AG10803 (cell line): ENCODE measurements at places on chromosomes 1 and 21.
A peak's percentile ranks its signal among the peaks of the same experiment; 100 is the strongest.

- DNase-seq: no peak
Observed at GRCh38 chr1:222749927-222750326, 12.9 kb downstream of the FAM177B start.

- no peak for DNase-seq
Observed at GRCh38 chr1:38819040-38819439, 40.5 kb downstream of the RRAGC start.

DNA sequence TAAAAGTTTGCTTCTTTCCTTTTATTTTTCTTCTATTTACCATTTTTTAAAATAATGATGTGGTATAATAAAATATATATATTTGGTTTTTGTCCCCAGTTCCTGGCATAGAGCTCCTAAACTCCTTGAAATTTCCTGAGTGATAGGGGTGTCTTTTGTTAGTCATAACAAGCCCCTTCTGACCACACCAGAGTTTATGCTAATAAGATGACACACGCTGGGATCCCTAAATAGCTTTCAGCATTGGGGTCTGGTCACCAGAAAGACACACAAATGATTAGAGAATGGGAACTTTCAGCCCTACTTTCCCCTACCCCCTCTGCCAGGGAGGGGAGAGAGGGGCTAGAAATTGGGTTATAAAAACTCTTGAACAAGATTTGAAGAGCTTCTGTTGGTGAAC is 56.2 kb downstream of the COL24A1 start:
- no peak for DNase-seq

GRCh38 chr1:78687914-78688313 is 38.3 kb downstream of the IFI44 start:
- peak; percentile 29 for DNase-seq

- DNase-seq: no peak
Observed at GRCh38 chr21:45578811-45579381, 36.7 kb upstream of the SLC19A1 start.

- DNase-seq: peak; percentile 43
Observed at GRCh38 chr1:149888999-149889289, 10.4 kb upstream of the BOLA1 start.

- peak; percentile 78 for DNase-seq
Observed at GRCh38 chr1:171817511-171818265, 23.6 kb upstream of the DNM3 start.

DNA sequence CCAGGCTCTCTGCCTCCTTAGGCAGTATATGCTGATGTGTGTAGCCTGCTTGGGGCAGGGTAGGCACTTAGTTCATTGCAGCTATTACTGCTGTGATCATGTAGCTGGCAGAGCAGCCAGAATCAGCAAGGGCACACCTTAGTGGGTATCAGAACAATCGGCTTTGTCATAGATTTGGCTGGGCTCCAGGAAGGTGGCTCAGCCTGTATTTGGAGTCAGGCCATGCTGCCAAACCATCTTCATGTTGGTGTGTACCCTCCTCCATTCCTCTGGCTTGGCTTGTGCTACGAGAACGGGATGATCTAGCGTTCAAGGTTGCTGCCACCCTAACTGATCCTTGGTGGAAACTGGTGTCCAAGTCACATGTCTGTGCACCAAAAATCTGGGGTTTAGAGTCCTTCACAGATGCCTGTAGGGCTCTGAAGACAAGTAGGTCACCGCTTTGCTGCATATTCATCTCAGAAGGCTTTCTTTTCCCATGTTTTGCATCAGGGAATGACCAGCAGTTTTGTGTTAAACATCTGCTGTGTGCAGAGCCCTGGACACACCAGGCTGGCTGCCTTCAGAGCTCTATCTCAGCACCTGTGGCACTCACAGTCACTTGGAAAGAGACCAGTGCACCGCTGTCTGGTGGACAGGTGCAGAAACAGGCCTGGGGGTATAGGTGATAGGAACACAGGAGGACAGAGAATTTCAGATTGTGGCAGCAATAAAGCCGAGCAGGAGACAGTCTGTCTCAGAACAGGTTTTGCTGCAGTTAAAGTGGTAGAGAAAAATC is 23.7 kb downstream of the VANGL1 start:
- DNase-seq: no peak

DNA sequence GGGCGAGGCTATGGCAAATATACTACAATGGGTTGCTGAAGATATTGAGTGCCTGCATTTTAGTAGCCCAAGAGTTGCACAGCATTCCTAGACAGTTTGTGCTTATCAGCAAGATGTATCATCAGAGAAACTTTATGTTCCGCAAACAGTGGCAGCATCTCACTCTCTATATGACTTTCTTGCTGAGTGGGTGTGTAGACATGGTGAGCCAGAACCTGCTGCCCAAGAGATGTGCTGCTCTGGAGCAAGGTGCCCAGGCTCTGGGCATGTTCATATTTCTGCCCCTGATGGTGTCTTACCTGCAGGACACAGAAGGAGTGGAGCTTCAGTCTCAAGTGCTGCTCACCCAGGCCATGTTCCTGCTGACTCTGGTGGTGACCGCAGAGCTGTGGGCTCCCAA is 8.2 kb upstream of the RGSL1 start:
- DNase-seq: no peak

- DNase-seq: peak; percentile 85
Observed at GRCh38 chr1:245856944-245857531, 650.0 kb downstream of the SMYD3 start.

DNA sequence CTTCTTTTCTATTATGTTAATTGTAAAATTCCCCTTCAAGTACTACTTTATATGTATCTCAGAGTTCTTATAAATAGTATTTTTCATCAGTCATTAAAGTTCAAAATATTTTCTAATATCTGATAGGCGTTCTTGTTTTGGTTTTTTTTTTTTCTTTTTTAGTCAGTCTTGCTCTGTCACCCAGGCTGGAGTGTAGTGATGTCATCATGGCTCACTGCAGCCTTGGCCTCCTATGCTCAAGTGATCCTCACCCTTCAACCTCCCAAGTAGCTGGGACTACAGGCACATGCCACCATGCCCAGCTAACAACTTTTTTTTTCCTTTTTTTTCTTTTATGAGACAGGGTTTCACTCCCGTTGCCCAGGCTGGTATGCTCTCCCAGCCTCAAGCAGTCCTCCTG is 27.3 kb downstream of the AGMAT start:
- no peak for DNase-seq

GRCh38 chr1:163914785-163915413 is 593.1 kb downstream of the NUF2 start:
- peak; percentile 38 for DNase-seq

- DNase-seq: no peak
Observed at GRCh38 chr1:150971583-150972416, 2.8 kb downstream of the CERS2 start.

GRCh38 chr1:78627321-78627720 is 7.1 kb downstream of the IFI44L start:
- DNase-seq: peak; percentile 49

GRCh38 chr1:17925290-17926237 is 170.4 kb downstream of the ACTL8 start:
- no peak for DNase-seq

DNA sequence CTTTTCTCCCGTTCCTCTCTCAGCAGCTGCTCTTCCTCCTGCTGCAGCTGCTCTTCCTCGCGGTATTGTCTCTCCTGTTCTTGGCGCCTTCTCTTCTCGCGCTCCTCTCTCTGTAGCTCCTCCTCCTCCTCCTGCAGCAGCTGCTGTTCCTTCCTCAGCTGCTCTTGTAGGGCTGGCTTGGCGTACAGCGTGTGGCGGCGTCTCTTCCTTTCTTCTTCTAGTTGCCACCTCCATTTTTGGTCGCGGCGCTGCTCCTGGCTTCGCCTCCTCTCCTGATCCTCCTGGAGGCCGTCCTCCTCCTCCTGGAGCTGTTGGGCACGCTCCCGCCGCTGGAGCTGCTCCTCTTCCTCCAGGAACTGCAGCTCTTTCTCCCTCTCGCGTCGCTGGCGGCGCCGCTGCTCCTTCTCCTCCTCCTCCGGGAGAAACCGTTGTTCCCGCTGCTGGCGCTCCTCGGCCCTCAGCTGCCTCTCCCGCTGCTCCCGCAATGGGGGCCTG is 4.8 kb downstream of the TCHH start:
- peak; percentile 48 for DNase-seq

GRCh38 chr1:47184822-47185677 is 4.8 kb downstream of the PDZK1IP1 start:
- no peak for DNase-seq

- no peak for DNase-seq
Observed at GRCh38 chr1:209686322-209686721, 11.1 kb downstream of the G0S2 start.

DNA sequence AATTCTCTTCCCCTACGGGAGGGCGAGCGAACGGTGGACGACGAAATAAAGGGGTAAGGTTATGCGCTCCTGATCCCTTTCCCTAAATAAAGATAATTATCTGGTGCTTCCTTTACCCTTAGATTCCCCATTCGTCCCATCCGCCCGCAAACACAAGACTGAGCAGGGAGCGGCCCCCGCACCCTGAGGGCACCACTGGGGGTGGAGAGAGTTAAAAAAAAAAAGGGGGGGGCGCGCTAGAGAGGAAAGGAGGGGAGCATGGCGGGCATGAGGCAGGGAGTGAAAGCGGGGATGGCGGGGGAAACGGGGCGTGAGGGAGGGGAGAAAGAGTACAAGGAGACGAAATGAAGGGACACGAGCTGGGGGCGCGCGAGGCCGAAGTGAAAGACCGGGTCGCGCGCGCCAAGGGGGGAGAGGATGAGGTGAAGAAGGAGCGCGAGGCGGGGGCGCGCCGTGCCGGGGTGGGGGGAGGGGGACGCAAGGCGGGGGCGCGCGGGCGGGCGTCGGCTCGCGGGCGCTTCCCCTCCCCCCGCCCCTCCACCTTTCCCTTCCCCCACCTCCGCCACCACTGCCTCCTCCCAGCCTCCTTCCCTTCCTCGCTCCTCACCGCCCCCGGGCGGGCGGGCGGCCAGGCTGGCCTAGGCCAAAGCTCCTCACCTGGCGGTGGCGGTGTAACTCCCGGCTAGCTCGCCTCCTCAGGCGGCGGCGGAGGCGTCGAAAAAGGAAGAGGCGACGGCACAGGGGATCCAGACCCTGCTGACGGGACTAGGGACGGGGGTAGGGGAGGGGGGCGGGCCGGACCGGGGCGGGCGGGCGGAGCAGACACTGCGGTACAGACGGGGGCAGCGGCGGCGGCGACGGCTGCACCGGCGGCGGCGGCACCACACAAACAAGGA is 448 bp downstream of the GATAD2B start:
- no peak for DNase-seq

DNA sequence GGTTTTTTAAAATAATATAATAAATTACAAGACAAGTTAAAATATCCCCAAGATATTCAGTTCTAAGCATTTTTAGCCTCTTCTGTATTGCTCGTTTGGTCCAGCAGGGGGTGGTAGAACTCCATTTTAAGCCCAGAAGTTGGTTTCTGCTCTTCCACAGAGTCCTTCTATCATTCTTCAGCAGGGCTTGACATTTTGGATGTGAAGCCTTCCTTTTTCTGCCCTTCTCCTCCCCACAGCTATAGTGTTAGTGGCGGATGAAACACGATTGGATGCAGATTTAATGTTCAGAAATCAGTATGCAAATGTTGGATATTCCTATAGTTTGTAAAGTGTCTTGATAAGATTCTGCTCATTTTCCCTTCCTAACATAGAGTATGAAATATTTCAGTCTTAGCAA is 1.4 kb downstream of the NCAM2 start:
- peak; percentile 38 for DNase-seq

- DNase-seq: no peak
Observed at GRCh38 chr1:157091668-157092273, 7.8 kb downstream of the ETV3L start.

- DNase-seq: no peak
Observed at GRCh38 chr1:45479039-45479748, 11.8 kb downstream of the TESK2 start.

GRCh38 chr1:200139661-200140250 is 112.2 kb downstream of the NR5A2 start:
- peak; percentile 77 for DNase-seq

- DNase-seq: peak; percentile 75
Observed at GRCh38 chr1:56877973-56878372, 23.4 kb downstream of the C8A start.

- DNase-seq: no peak
Observed at GRCh38 chr1:222028676-222029075, 286.8 kb upstream of the DUSP10 start.

GRCh38 chr1:79150576-79150975 is 144.0 kb upstream of the ADGRL4 start:
- peak; percentile 4 for DNase-seq

GRCh38 chr1:1857096-1857703 is 33.7 kb downstream of the GNB1 start:
- no peak for DNase-seq

DNA sequence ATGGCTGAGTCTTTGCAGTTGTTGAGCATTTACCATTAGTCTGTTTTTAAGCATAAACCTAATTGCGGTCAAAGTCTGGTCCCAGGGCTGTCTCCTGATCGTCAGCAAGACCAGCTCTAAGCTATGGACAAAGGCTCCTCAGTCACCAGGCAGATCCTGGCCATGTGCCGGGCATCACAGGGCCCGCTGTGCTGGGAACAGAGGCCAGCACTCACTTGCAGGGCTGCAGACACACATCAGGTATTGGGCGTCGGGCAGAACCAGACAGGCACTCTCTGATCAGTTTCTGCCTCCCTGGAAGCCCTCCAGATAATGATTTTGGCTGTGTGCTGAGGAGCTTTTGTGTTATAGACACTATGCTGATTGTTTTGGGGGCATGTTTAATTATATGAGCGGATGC is 26.6 kb downstream of the TMEM51 start:
- DNase-seq: no peak

GRCh38 chr1:203931953-203932352 is 70.6 kb downstream of the SNRPE start:
- DNase-seq: no peak

- DNase-seq: peak; percentile 70
Observed at GRCh38 chr21:37848721-37849490, 67.4 kb downstream of the KCNJ6 start.

DNA sequence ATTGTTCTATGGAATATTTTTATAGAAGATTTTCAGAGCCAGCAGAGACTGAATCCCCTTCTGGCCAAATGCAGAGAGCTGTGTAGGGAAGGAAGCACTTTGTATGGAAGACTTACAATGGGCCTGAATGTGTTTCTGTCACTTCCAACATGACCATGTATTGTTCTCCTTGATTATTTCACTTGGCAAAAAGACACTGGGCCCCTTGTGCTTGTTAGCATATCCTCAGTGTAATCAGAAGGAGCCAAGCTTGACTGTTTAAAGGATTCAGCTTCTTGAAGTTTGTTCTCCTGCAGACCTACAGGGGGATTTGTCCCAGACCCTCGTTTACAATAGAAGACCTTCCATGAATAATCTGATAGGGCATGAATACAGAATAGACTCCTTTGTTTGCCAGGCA is 48.1 kb upstream of the UBE2U start:
- DNase-seq: no peak

- no peak for DNase-seq
Observed at GRCh38 chr1:200751717-200752116, 13.0 kb downstream of the CAMSAP2 start.
